ENCODE measurements at places on chromosomes 3 and 15.

DNA sequence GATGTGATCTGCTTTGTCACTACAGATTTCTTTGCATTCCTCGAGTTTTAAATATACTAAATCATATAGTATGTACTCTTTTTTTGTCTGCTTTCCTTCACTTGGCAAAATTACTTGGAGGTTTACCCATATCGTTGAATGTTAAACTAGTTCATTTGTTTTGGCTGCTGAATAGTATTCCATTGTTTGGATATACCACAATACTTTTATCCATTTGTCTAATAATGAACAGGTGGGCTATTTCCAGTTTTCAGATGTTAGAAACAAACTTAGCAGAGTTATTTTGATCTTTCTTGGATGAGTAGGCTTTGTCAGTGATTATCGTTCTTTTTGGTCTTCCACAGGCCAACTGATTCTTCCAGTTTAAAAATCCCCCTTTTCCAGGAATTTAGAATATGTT, 154.0 kb upstream of the TGFBR2 start:
- DNase-seq: no peak

GRCh38 chr3:48470286-48470685, 23.7 kb downstream of the ATRIP start:
- DNase-seq: no peak

DNA sequence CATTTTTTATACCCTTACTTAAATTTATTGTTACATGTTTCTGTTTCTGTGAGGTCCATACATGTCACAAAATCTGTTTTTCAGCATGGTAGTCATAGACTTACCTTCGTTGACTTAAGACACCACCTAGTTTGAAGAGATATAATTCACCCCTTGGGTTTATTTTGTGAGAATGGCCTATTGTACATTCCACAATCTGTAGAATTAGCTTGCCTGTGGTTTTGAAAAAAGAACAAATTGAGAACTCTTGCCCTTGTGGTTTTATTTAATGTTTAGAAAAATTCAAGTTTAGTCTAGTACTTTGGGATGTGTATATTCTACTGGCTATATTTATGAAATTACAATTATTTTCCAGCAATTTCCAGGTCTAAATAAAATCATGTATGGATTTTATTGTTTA, 31.6 kb downstream of the FILIP1L start:
- no peak for DNase-seq

- DNase-seq: no peak
Observed at GRCh38 chr15:53811530-53811929, 52.1 kb upstream of the WDR72 start.

- no peak for DNase-seq
Observed at GRCh38 chr15:63849906-63850305, 16.2 kb upstream of the HERC1 start.

- no peak for DNase-seq
Observed at GRCh38 chr3:106339551-106339950, 470.7 kb upstream of the CBLB start.

DNA sequence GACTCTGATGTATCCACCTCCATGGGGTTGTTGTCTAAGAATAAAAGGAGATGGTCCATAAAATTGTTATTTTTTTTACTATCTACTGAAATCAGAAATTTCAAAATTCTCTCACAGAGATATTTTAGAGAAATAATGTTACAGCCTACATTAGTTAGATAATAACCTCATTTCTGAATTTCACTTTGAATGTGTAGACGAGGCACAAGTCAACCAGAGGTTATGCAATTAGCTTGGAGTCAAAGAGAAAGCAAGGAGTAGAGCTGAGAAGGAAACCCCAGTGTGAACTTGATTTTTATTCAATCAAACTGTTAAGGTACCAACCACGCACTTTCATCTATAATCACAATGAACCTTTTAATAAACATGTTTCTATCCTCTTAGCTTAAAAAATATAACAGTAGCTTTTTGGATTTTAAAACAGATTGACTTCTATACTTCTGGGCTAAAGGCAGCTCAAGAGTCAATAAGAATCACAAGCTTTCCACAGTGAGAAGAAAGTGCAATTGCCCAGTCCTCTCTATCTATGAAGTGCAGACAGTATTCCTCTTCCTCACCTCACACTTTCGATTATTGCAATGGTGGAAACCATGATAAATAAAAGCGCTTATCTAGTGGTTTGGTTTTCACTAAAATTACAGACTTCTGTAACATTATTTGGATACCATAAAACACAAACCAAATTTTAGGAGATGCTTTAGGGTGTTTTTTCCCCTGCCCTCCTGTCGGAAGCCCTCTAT, 403.2 kb downstream of the ZBTB20 start:
- no peak for DNase-seq

- peak; percentile 81 for DNase-seq
Observed at GRCh38 chr3:10518506-10519150, 13.2 kb upstream of the ATP2B2 start.

GRCh38 chr15:29695489-29696167, 126.6 kb downstream of the TJP1 start:
- DNase-seq: no peak

GRCh38 chr3:44284949-44285348, 43.3 kb downstream of the TOPAZ1 start:
- DNase-seq: no peak

DNA sequence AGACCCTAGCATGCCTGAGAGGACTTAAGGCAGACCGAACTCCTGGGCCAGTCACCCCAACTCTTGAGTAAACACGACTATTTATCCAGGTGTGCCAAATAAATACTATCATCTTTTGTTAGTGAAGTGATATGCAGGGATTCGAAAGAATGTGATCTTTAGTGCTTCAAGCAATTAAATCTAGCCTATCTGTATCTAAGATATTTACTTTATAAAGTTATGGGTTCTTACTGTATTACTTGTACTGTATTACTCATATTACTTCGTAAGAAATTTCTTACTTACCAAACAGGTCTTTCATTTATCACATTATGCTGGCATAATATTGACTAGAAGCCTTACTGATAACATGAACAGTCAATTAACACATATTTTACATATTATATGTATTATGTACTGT, 211.6 kb upstream of the NECTIN3 start:
- no peak for DNase-seq

DNA sequence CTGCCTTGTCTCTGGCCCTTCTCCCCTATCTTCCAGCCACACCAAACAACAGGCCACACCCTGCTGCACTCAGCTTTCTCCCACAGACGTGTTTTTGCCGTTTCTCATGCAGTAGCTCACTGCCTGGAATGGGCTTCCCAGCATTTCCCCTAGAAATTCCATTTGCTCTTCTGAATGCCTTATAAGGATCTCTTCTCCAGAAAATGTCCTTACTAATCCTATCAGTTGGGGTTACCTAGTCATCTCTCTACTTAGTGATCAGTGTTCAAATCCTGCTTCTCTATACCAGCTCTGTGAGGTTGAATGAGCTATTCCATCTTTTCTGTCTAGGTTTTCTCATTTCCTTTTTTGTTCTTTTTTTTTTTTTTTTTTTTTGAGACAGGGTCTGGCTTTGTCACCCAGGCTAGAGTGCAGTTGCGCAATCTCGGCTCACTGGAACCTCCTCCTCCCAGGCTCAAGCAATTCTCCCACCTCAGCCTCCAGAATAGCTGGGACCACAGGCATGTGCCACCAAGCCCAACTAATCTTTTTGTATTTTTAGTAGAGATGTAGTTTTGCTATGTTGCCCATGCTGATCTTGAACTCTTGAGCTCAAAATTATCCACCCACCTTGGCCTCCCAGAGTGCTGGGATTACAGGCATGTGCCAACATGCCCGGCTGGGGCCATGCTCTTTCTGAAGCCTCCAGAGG, 98.2 kb upstream of the CHD2 start:
- DNase-seq: peak; percentile 94

GRCh38 chr3:20108869-20109268, 68.6 kb downstream of the KAT2B start:
- DNase-seq: no peak

GRCh38 chr3:38227989-38228388, 37.6 kb upstream of the SLC22A13 start:
- DNase-seq: peak; percentile 7

DNA sequence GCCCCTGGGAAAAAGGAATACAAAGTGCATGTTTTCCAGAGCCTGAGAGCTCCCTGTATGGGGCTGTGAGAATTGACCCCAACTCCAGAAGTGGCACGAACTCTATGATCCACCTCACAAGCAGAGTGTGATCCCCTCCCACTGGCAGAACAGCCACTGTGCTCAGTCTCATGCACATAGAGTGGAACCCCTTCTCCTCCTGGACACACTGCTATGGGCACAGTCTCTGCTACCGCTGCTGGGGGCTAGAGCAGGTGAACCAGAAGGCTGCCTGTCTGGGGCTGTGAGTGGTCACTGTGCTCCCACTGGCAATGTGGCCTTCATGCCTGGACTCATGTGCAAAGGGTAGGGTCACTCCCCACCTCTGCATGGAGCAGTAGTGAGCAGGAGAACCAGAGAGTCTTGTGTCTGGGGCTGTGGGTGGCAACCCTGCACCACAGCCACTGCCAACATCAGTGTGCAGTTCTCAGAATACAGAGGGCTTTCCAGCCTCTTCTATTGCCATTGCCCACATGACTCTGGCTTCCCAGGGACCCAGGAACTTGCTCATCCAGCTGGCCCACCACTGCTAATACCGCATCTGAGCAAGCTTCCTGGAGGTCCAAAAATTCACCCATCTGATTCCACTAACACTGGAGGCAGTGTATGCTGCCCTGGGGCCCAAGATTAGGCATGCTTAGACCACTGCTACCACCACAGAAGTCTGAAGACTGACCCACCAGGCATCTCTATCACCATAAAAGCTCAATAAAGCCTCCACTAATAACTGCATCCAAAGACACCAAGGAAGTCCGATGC, 343.7 kb upstream of the SOX14 start:
- no peak for DNase-seq

GRCh38 chr15:85865070-85865684, 70.5 kb upstream of the KLHL25 start:
- peak; percentile 44 for DNase-seq

GRCh38 chr3:188259596-188259995, 105.6 kb downstream of the LPP start:
- DNase-seq: no peak

GRCh38 chr3:140950863-140951262, 9.2 kb downstream of the SLC25A36 start:
- DNase-seq: no peak

- DNase-seq: no peak
Observed at GRCh38 chr3:54270816-54271526, 148.6 kb downstream of the CACNA2D3 start.

DNA sequence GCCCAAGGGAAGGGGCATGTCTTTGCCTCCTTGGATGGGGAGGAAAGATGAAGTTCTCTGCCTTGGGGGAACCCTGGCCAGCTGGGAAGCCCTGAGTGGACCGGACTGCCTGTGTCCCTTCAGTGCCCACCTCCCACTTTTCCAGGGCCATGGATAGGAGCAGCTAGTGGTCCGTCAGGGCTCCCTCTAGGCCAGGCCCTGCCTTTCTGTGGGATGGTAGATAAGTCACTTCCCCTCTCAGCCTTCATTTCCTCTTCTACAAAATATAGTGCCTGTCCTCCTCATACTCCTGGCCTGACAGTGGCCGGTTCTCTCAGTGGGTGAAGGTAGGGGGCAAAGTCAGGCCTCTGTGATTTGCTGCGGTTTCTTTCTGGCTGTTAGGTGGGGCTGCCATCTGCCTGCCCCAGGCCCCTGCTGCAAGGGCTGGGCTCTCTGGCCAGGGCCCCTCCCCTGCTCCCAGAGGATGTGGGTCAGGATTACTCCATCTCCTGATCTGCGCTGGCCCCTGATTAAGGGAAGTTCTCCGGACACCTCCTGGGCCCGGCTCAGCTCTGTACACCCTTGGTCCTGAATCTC, 1.4 kb downstream of the PLEKHO2 start:
- peak; percentile 54 for DNase-seq

DNA sequence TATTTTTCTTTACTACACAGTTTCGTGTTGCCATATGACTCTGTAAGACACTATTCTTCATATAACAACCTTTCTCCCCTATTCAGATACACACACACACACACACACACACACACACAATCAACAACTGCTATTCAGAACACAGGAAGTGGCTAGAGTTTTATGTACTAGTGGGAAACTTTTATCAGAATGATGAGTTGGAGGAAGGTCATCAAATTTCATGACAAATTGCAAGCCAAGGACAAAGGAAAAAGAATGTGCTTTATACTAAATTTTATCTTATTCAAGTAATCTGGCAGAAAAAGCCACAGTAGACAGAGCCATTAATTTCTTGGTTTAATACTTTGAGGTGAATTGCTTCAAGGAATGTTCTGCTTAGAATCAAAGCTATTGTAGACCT, 899.8 kb downstream of the ROBO2 start:
- peak; percentile 1 for DNase-seq

DNA sequence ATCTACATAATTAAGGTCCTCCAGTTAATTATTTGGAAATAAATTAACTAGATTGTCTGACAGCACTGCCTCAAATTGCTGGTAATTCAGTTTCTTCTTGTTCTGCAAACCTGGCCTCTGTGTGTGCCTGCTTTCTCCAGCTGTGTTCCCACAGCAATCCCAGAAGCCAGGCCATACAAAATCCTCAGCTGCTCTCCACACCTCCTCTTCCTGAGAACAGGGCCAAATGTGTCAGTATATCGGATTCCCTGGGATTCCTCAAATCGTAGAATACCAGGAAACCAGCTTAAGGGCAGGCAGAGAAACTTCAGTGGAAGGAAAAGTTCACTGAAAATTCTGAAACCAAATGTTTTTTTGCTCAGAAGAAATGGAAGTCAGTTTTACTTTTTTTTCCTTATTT, 261.4 kb downstream of the ZMAT3 start:
- DNase-seq: no peak

DNA sequence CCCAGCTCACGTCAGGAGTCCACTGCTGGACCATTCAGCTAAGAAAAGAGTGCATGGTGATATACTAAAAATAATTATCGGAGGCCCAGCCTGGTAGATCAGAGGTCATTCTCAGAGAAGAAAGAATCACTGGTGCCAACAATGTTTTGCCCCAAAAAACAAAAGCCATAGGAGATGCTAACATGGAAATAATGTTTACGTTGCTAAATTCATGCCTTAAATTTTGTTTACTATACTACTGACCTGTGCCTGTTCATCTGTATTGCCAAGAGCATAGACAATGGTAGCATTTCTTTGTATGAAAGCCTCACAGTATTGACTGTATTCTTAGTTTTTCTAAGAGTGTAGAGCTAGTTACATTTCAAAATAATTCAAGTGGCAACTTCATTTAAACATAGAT, 138.1 kb upstream of the GPR149 start:
- no peak for DNase-seq

GRCh38 chr15:89003865-89004725, 84.2 kb upstream of the ABHD2 start:
- peak; percentile 12 for DNase-seq

GRCh38 chr15:31552482-31553099, 226.0 kb downstream of the KLF13 start:
- peak; percentile 14 for DNase-seq

GRCh38 chr3:174431717-174432116, 427.4 kb upstream of the NAALADL2 start:
- no peak for DNase-seq
